ENCODE measurements at places on chromosomes 3 and 15. TPM values are rescaled to one million over a fixed set of nuclear protein-coding genes. Genes with fewer than 3 reads are reported as not detected.

The DGKG gene
- 0.81 TPM for total RNA-seq

The ADGRG7 gene
- total RNA-seq: not detected

The REC114 gene
- total RNA-seq: not detected

The TGM5 gene
- total RNA-seq: not detected

The HEMK1 gene
- 21.1 TPM for total RNA-seq

The ESYT3 gene
- not detected for total RNA-seq

The SPESP1 gene
- total RNA-seq: not detected

The SAXO2 gene
- not detected for total RNA-seq

The EPHA3 gene
- not detected for total RNA-seq

DNA sequence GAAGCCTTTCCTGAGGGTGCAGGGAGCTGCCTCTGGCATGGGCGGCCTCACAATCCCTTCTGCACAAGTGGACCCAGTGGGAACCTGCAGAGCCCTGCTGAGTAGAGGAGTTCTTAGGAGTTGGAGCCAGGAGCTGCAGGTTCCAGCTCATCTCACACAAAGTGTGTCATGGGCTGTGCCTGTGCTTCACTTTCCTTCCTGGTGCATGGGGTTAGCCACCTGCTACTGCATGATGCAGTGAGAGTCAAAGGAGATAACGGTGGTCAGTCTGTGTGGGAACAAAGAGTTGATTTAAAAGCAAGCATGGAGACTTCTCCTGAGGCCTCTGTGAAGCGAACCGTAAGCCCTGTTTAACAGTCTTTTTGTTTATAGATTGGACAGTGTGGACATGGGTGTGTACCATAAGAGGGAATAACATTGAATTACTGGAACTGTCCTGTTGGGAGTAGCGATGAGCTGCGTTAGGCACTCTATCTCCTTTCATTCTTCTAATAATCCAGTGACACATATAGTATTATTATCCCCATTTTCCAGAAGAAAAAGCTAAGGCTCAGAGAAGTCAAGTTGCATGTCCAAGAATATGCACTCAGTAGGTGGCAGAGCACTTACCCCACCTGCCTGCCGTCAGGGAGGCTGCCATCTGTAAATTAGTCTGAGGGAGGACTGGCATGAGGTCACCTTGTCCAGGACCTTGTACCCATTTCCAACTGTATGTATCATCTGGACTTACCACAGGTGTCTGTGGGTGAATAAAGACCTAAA lies 68.7 kb upstream of the PRR23C start:
- DNase-seq: peak; percentile 19

DNA sequence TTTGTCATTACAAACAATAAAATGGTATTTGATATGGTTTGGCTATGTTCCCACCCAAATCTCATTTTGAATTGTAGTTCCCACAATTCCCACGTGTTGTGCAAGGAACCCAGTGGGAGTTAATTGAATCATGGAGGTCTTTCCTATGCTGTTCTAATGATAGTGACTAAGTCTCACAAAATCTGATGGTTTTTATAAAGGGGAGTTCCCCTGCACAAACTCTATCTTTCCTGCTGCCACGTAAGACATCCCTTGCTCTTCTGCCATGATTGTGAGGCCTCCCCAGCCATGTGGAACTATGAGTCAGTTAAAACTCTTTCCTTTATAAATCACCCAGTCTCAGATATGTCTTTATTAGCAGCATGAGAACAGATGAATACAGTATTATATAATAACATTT lies 15.4 kb upstream of the AADAC start:
- no peak for DNase-seq

- DNase-seq: peak; percentile 72
These were observed 570 bp downstream of the PCNP start for GRCh38 chr3:101574388-101575112.

DNA sequence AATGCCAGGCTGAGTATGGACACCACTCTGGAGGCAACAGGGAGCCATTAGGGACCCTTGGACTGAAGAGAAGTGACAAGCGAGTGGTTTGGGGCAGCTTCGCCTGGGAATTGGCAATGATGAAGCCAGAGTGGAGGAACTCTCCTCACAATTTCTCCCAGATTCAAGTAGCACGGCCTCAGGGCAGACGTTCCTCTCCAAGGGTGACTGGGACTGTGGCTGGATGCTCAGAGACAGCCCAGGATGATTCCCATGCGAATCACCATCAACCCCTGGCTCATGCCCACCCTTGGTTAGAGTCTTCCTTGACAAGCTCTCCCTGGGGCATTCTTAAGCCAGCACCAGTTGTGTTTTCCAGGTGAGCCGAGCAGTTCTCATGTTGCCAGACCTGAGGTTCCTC lies 16.3 kb upstream of the DOCK3 start:
- no peak for DNase-seq

DNA sequence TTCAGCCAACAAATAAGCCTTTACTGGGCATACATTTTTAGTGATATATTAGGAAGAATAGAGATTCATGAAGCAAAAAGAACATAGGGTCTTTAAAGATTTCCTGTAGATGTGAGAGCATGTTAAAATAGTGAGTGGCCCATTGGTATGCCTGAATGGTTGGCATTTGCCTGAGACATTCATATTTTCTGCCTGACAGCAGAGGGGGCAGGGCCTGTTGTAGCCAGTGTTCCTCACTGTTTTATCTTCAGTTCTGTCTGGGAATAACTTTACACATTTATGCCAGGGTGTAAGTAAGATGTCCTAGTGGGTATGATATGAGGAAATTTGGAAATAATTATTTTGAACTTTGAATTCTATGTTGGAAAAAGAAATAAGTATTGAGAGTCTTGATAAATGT lies 704.7 kb upstream of the ARPP21 start:
- no peak for DNase-seq

DNA sequence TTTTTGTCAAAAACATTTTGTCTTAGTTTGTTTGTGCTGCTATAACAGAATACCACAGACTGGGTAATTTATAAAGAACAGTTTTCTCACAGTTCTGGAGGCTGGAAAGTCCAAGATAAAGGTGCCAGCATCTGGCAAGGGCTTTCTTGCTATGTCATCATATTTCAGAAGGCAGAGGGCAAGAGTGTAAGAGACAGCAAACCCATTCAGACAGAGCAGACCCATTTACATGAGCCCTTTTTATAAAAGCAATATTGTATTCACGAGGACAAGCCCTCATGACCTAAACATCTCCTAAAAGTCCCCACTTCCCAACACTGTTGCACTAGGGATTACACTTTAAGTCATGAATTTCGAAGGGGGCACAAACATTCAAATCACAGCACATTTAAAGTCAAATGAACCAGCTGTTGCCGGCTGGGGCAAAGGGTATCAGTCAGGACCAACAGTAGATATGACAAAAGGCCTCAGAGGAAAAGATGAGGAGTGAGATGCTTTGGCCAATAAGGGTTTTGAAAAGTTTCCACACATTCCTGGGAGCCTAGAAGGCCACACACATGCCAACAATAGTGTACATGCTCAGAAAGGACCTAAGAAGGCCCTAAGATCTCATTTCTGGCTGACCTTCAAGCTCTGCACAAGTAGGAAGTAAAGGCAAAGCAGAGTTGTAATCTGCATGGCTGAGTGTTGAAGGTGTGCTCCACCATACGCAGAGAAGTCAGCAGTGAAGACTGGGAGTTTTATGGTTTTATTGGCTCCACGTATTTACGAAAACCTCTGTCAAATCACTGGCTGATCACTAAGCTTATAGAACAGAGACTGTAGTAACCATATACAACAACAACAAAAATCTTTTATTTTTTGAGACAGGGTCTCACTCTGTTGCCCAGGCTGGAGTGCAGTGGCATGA lies 37.9 kb downstream of the UQCC5 start:
- DNase-seq: no peak

GRCh38 chr3:108835101-108835500 lies 12.5 kb downstream of the TRAT1 start:
- peak; percentile 58 for DNase-seq

DNA sequence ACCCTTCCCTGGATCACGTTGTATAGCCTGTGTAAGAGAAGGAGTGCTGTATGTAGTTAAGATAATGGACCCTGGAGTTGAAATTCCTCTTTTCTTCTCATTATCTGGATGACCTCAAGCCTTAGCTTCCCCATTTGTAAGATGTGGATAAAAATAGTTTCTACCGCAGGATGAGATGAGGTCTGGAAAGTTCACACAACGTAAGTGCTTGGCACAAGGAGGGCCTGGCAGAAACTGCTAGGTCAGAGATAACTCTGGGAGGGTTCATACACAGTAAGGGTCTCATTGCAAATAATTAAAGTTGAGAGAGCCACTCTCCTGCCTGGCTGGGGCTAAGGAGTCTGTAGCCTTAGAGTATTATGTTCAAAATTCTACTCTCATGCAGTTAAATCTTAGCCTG lies 214.4 kb downstream of the LRTM1 start:
- no peak for DNase-seq

- DNase-seq: peak; percentile 10
These were observed 60.2 kb downstream of the PIAS1 start for GRCh38 chr15:68114356-68114755.

DNA sequence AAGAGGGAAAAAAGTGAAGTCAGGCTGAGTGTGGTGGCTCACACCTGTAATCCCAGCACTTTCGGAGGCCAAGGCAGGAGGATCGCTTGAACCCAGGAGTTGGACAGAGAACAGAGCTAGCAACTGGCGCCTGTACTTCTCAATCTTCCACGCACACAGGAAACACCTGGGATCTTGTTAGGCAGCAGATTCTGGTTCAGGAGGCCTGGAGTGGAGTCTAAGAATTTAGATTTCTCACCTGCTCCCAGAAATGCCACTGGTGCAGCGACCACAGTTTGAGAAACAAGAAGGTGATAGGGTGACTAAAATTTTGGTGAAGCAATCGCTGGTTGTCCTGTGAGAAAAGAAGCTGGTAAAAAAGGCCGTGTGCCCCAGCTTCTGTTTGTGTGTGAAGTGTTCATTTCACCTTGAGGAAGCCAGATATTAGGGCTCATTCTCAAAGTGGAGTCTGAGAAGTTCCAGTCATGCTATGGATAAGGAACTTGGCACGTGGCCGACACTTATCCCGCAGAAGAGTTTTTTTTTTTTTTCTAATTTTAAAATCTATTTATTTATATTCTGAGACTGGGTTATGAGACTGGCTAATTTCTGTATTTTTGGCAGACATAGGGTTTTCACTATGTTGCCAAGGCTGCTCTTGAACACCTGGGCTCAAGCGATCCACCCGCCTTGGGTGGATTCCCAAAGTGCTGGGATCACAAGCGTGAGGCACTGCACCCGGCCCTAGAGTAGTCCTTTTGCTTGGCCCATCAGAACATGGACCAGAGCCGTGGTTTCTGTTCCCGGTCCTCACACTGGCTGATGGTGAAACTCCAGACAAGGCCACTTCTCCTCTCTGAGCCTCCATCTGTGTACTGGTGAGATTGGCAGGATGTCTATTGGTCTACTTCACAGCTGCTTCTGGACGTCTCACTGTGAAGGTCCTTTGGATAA lies 324.6 kb upstream of the PROK2 start:
- no peak for DNase-seq

DNA sequence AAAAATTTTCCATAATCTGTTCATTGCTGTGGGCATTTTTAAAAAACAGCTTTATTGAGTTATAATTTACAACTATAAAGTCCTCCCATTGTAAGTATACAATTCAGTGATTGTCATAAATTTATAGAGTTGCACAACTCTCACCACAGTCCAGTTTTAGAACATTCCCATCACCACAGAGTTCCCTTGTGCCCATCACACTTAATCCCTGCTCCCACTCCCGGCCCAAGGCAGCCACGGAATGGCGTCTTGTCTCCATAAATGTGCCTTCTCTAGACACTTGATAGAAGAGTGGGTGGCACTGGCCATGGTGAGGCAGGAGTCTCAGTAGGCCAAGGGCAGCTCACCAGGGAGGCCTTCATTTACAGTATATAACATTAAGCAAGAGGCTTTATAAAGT lies 6.3 kb downstream of the TSEN2 start:
- DNase-seq: no peak

GRCh38 chr3:135752851-135753250 lies 212.7 kb upstream of the PPP2R3A start:
- DNase-seq: no peak

DNA sequence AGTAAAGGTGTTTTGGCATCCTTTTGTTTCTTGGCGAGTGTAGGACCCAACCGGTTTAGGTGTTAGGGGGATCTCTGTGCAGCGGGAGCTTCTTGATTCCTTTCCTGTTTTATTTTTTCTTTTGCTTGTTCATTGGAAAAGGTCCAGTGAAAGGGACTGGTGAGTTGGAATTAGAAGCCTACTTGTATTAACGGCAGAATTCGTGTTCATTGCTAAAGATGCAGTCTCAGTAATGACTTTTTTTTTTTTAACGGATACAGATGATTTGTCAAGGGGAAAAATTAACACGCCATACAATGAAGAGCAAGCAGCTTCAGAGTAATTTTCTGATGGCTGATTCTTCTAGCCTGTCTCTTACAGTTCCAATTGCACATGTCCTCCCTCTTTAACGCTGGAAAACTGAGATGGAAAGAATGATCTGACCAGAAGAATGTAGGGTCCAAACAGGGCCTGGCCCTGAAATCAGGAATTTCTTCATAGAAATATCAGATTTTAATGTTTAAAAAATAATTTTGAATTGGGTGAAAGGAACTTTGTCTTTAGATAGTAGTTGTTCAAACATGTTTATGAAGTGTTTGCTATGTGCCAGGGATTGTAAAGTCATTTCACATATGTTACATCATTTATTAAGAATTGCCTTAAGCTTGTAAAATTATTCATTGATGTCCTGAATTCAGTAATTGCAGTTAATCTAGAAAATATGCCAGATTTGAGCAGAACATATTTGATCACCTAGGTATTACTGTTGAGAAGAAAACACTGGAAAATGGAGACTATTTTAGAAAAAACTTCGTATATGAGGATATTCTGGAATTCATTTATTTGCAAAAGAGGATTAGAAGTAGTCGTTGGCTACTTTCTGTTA lies 1.4 kb downstream of the MAPK6 start:
- no peak for DNase-seq

DNA sequence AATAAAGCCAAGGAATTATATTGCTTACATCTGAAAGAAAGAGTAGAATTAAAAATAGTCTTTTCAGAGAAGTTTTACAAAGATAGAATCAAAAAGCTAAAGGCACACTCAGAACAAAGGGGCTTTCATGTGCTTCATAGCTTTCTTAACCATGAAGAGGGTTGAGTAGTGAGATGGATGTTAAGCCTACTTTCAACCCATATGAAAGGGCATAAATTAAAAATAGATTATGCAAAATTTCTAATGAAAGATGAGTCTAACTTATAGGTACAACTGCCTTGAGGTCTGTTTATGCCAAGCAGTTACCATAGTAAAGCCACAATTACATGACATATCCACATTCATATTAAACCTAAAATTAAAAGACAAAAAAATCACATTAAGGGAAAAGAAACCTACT lies 223.3 kb upstream of the ARHGEF26 start:
- no peak for DNase-seq

DNA sequence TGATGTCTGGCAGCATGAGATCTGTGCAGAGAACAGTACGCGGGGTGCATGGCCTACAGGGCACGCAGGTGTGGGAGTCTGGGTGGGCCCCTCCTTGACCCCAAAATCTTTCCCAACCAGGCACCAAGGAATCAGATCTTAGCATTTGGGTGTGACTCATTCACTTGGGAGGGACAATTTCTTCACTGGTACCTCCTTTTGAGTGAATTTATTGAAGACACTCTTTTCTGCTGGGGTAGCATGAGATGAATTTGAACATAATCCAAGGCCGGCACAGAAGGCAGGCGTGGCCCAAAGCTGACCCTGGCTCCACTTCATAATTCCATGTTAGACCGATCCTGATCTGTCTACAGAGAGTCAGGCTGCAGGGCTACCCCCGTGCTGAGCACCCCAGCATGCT lies 30.6 kb upstream of the CDV3 start:
- no peak for DNase-seq
